Fibroblast of skin of right biceps (primary cell): ENCODE measurements at places on chromosomes 12 and 14.

DNA sequence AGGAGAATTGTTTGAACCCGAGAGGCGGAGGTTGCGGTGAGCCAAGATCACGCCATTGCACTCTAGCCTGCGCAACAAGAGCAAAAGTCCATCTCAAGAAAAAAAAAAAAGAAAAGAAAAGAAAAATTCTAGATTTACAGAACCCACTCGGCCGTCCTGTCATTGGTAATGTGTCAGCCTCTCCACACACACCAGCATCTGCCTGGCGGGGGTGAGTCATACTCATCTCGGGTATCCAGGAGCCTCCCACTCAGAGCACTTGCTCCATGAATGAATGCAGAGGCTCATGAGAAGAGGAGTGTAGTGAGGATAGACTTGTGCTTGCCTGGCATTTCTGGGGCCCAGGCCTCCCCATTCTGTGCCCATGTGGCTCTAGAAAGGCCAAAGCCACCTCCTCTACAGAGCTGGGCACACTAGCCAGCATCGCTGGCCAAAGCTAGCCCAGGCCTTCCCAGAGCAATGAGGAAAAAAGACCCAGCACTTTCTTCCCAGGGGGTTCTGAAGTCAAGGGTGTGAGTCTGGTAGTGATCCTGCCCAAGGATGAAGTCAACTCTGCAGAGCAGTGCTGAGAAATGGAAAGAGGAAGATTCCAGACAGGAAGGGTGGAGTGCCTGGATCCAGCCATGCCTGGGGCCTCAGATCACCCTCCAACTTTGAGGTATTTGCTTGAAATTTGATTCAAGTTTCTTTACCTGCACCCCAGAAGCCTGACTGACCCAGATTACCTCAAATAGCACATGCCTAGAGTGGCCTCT is 31.2 kb upstream of the KLC1 start:
- peak; percentile 83 for DNase-seq

- DNase-seq = peak; percentile 16
Observed at GRCh38 chr12:26918321-26919215, 19.2 kb downstream of the INTS13 start.

- DNase-seq = peak; percentile 75
Observed at GRCh38 chr12:95653771-95654546, 102.7 kb upstream of the USP44 start.

DNA sequence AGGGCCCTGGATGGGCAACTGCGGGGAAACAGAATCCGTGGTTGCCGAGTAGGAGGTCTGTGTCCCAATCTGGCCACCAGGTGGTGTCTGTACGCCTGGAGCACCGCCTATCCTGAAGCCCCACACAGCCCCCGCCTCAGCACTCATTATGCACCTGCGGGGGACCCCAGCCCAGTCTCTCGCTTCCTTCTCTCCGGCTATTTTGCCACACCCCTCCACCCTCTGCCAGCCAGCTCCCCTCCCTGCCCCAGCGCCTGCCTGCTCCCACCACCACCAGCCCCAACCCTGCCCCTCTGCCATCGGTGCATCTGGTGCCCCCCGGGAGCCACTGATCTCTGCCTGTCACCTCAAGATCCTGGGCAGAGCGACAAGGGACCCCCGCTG is 2.2 kb upstream of the NXPH4 start:
- DNase-seq = peak; percentile 63

DNA sequence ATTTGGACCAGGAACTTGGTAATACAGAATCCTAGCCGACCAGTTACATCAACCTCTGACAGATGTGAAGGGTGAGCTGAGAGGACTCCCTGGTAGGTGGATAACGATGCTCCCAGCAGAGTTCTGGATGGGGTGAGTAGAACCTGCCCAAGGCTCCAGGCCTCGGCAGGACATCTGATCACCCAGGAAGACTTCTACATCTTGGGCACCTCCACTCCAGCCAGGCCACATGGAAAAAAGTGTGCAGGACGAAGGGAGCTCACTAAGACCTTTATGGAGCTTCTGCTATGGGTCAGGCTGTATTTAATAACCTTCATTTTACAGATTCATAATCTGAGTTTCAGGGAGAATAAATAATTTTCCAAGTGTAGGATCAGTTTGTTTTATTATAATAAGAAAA is 1028.7 kb downstream of the BCL11B start:
- no peak for DNase-seq

- DNase-seq = no peak
Observed at GRCh38 chr14:101839236-101839635, 77.7 kb downstream of the PPP2R5C start.

DNA sequence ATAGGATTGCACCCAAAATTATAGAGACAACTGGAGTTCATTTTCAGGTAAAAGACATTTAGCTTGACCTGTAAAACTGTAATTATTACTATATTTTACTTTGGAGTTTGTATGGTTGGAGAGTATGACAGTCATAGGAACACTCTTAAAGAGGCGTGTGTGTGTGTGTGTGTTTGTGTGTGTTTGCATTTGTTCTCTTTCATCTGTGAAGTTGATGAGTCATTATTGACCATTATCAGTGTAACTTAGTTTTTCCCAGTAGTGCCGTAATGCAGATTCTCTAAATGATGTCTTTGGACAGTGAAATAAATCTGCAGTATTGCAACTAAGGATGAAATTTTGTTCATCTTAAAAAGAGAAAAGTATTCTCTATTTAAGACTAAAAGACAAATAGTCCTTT is 13.0 kb downstream of the WASHC4 start:
- no peak for DNase-seq

DNA sequence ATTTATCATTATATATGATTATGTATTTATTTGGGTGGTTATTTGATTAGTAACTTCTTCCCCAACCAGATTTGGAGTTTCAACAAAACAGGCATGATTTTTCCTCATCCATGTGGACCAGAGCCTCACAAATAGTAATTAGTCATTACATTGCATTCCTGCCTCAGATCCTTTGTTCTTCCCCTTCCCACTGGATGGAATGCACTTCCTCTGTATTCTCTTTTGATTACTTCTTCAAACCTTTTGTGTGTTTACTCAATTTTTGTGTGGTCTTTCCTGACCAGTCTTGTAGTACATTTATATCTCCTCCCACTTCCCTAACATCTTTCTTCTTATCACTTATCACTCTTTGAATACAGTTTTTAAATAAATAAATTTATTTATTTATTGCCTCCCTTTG is 15.5 kb downstream of the SYT1 start:
- DNase-seq = peak; percentile 28

- no peak for DNase-seq
Observed at GRCh38 chr12:115811045-115811444, 466.4 kb downstream of the MED13L start.

DNA sequence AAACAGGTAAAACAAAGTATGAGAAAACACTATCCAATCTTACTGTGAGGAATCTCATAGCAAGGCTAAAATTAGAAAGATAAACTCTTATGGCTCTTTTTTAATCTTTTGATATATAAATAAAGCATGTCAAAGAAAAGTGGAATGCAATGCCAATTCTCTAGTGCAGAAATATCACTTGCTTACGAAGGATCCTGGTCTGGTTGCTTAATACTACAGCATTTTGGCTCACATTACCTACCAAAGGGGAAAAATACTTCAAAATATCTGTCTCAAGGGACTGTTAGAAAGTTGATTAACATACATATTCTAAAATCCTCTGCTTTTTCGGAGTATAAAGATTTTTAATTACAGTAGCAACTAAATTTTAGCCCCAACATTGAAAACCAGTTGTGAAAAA is 21.4 kb downstream of the AREL1 start:
- DNase-seq = no peak
